Effector memory CD8-positive, alpha-beta T cell (primary cell): ENCODE measurements at places on chromosomes 2 and 18.

GRCh38 chr2:174797781-174798276 lies 33.6 kb upstream of the CHRNA1 start:
- no peak for DNase-seq

- peak; percentile 32 for DNase-seq
Measured at GRCh38 chr2:24409700-24410556, 49.6 kb upstream of the ITSN2 start.

DNA sequence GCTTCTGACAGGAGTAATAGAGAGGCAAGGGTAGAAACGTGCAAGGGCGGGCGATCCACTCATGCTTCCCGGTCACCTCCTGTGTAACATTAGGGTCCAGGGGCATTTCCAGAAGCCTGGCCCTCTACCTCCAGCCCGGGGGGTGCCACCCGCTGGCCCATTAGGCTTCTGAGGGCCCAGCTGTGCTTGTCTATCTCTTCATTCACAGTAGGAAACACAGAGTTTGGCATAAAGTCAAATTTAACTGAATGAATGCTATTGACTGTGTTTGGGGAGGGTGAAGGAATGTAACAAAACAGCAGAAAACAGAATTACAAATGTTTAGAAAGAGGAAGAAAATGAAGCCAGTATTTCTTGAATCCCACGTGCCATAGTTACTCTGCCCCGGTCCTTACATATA lies 112.4 kb upstream of the SLC66A3 start:
- no peak for DNase-seq

DNA sequence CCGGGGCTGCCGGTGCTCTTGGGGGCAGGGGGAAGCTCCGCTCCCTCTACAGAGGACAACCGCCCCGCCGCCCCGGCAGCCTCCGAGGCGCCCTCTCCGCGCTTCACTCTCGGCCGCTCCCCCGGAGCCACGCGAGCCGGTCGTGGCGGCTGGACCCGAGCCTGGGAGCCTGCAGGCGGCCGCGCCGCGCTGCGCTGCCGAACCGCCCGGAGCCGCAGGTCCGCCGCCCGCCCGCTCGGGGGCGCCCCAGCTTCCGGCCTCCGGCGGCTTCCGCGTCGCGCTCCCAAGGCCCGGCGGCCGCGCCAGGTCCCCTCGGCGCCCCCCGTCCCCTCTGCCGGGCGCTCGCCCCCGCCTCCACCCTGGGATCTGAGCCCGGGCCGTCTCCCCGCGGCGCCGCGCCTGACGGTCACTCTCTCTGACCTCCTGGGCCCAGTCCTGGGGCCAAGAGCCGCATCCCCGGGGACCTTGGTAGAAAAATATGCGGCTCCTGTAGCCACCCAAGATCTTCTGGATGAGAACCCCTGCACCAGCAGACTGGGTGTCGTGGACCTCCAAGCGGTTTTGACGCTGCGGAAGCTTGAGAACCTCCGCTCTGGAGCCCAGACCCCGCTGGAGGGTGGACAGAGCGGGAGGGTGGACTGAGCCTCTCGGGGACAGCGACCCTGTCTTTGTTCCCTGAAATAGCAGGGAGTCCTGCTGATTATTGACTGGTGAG lies 44.3 kb downstream of the SERTAD2 start:
- DNase-seq: peak; percentile 75

DNA sequence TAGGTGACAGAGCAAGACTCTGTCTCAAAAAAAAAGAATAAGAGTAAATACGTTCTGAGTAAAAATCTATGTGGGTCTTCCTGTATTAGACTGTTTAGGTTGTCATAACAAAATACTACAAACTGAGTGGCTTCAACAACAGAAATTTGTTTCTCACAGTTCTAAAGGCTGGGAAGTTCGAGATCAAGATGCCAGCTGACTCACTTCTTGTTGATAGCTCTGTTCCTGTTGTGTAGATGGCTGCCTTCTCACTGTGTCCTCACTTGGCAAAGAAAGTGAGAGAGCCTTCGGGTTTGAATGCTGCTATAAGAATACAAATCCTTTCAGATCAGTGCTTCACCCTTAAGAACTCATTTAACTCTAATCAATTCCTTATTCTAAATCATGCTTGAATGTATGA lies 430.0 kb upstream of the VWC2L start:
- DNase-seq: no peak

DNA sequence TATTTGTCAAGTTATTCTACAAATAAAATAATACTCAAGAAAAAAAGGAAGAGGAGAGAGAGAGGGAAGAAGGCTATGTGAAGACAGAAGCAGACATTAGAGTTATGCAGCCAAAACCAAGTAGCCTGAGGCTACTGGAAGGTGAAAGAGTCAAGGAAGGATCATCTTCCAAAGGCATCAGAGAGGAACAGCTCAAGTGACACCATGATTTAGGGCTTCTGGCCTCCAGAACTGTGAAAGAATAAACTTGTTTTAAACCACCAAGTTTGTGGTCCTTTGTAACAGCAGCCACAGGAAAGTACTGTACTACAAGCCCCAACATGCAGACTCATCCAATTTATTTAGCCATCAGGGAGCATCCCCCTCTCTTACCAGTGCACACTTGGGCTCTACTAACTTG lies 788.5 kb upstream of the LRRTM1 start:
- DNase-seq: no peak

GRCh38 chr2:196528486-196529223 lies 110.9 kb upstream of the CCDC150 start:
- no peak for DNase-seq

GRCh38 chr2:99573634-99574251 lies 83.9 kb upstream of the REV1 start:
- DNase-seq: no peak

DNA sequence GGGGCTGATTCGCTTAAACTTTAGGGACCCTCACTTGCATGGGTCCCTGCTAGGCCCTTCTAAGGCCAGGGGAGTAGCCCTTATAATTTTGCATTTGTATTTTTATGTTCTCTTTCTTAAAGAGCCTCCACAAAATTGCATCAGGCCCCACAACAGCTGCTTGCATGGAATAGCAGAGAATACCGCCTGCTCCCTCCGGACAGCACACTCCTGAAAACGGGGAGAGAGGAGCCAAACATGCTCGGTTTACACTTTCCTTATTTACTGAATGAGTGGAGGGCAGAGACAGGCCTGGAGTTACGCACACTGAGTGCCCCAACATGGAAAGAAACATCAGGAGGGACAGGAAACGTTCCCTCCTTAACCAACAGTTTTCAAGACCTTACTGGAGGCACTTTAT lies 132.2 kb downstream of the ANTXR1 start:
- no peak for DNase-seq

DNA sequence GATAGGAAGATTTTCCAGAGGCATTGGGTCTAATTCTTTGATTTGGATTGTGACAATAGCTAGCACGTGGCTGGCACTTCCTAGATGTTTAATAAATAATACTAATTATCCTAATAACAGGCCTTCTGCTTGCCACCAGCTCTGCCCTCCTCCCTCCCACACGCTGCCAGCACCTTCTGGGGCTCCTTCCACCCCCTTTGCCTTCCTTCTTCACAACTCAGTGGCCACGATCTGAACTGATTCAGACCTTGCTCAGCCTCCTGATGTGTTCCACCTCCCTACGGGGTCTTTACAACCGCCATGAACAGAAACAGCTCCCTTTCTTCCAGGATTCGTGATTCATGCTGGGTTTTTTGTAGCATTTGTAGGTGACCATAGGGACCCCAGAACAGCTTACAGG lies 310.3 kb upstream of the HS6ST1 start:
- DNase-seq: no peak

DNA sequence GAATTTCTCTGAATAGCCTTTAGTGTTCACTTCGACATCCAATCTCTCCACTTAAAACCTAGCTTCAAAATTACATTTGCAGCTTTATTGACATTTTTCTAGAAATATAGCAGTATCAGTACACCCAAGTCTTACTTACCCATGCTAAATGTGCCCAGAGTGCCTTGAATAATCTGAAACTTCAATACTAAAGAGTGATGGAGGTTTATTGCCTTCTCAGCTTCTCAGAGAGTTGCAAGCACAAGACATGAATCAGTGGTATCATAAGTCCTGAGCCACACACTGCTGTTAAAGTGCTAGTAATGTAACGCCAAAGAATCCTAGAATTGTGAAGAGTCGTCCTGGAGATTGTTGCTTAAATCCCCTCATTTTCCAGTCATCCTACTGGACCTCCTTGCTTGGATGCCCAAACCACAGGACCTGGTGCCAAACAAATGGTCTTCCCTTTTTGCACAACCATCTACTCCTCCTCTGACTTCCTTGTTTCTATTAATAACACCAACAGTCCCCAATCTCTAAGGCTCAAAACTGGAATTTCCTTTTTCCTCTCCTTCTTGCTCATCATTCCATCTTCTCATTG lies 83.2 kb upstream of the SPATS2L start:
- no peak for DNase-seq

- DNase-seq: no peak
Measured at GRCh38 chr18:32459361-32460101, 11.2 kb downstream of the GAREM1 start.

GRCh38 chr18:46097431-46097800 lies 680 bp downstream of the ATP5F1A start:
- peak; percentile 16 for DNase-seq

GRCh38 chr2:72940786-72941185 lies 23.5 kb downstream of the EMX1 start:
- DNase-seq: no peak

- DNase-seq: no peak
Measured at GRCh38 chr2:192254444-192254843, 59.7 kb upstream of the TMEFF2 start.

DNA sequence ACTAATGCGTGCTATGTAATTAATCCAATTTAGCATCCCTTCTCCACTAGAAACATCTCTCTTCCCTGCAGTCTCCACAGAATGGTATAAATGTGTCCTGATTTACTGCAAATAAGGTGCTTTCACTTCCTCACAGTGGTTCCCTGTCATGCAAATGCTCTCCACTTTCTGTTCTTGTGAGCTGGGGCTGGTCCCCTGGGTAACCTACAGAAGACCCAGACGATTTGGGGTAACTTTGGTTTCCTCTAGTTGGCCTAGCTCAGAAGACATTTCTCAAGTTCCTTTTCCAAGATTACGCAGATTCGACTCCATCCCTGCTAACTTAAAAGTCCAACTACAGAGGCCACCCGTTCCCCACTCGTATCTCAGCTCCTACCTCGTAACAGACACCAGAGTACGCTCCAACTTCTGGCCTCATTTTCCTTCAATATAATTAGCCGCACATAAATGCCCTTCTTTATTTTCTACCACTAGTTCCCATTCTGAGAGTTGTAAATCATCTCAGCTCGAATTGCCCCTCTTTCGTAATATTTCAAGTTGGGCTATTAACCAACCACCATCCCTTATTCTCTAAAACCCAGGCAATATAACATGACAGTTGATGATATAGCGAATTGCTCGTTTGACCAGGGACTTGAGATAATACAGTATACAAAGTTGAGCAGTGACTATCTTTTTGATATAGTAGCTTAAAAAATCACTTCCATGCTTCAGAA lies 28.8 kb upstream of the NEDD4L start:
- no peak for DNase-seq

- no peak for DNase-seq
Measured at GRCh38 chr2:46356991-46357390, 59.8 kb downstream of the EPAS1 start.

- DNase-seq: no peak
Measured at GRCh38 chr2:152466980-152467676, 132.2 kb downstream of the FMNL2 start.

GRCh38 chr2:29053670-29054400 lies 20.5 kb downstream of the PCARE start:
- no peak for DNase-seq

- no peak for DNase-seq
Measured at GRCh38 chr2:65037178-65037577, 19.0 kb upstream of the CEP68 start.

DNA sequence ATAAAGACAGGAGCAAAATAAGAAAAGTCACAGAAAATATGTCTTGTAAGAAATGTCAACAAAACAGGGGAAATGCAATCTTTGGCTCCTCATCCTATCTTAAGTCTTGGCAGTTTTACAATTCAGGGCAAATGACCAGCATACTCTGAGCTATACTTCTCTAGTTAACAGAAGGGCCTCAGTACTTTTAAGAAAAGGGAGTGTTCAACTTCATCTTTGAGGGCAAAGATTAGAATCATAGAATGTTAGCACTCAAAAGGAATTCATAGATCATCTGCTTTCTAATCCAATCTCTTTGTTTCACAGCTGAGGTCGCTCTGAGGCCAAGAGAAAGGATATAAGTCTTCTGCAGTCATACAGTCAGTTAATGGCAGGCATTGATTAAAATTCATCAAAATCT lies 174.0 kb upstream of the NT5C1B start:
- DNase-seq: no peak

- no peak for DNase-seq
Measured at GRCh38 chr2:110717734-110718133, 14.6 kb upstream of the ACOXL start.

DNA sequence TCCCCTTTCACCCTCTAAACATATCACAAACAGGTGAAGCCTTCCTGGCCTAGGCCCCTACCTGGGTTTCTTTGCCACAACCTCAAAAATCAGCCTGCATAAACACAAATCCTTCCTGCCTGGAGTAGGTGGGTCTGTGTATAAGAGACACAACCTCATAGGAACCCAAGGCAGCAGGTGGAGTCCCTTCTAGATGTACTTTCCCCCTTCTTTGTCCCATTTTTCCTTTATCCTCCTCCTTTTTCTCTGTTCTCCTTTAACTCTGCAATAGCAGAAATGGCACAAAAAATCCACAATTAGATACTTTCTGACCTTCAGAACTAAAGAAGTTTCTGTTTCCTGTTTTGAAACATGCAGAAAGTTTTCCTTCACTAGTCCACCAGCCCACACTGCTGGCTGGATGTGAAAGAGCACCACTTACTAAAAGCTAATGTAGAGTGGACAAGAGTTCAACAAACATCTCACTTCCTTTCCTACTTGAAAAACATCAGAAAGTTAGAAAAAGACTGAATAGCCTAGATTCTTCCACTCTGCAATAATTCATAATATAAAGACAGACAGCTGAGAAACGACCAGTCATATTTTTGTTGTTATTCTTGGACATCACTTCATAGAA lies 11.2 kb downstream of the SLC40A1 start:
- DNase-seq: no peak

DNA sequence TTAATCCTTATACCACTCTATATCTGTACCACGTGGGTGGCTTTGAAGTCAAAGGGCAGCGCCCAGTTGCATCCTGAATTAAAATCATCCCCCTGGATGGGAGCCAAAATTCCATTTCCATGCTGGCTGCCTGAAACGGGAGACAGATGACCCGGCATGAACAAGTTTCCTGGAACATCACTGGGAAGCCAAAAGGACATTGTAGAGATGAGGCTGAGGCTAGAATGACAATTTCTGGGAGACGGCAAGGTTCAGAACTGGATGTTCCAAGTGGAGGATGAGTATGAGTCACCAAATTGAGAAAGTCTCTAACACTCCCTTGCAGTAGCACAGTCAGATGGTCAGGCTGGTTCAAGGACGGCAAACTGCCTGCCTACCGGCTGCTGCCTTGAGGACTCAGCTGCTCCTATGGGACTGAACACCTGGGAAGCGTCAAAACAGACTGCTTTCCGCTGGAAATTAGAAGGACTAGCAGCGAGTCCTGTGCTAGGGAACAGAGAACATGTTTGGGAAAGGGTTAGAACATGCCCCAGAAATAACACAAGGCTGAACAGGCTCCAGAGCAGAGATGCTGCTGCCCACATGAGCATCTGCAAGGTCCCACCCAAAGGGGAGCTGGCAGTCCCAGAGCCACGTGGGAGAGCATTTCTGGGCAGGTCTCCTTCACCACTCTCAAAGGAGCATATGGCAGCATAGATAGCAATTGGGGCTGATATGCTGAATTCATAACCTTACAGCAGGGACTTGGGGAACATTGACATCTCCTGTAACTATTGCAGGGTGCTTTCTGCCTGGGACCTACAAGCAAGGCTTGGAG lies 32.0 kb downstream of the YPEL5 start:
- DNase-seq: no peak
